Upper lobe of left lung (tissue), 6 donors: ENCODE measurements at places on chromosomes 6 and 20. TPM values are rescaled to one million over a fixed set of nuclear protein-coding genes. Genes with fewer than 3 reads are reported as not detected.

Gene FAM209B
- not detected for total RNA-seq

Gene DEFB132
- not detected for total RNA-seq

Gene C4A
- 217 TPM for total RNA-seq

Gene TGM3
- total RNA-seq = not detected

Gene RNF39
- total RNA-seq = 2.7 TPM

Gene RAMACL
- total RNA-seq = 4.2 TPM

Gene LINC00237
- total RNA-seq = not detected

Gene PRPH2
- total RNA-seq = 1.3 TPM

Gene DZANK1
- 5.9 TPM for total RNA-seq

Gene IDH3B
- 88.2 TPM for total RNA-seq

Gene KCNQ2
- 0.66 TPM for total RNA-seq

Gene TINAG
- total RNA-seq = not detected

Gene TRAPPC3L
- total RNA-seq = not detected

Gene WFDC11
- not detected for total RNA-seq

Gene IP6K3
- 1.9 TPM for total RNA-seq

Gene MEI4
- total RNA-seq = not detected

Gene CALHM6
- total RNA-seq = 6.7 TPM

Gene MOXD1
- total RNA-seq = 10.5 TPM

Gene C6orf118
- not detected for total RNA-seq

Gene SMIM8
- 13.6 TPM for total RNA-seq

Gene STX7
- total RNA-seq = 23.2 TPM

Gene MAP7
- total RNA-seq = 26.6 TPM

Gene MAFB
- 34.0 TPM for total RNA-seq

Gene DNPH1
- 34.0 TPM for total RNA-seq

Gene HAO1
- total RNA-seq = not detected

Gene FERMT1
- 0.44 TPM for total RNA-seq

Gene CRISP2
- 0.61 TPM for total RNA-seq

Gene EBF4
- total RNA-seq = 7.8 TPM

Gene MEP1A
- total RNA-seq = not detected

Gene SRMS
- total RNA-seq = not detected
